ENCODE measurements at places on chromosomes 13 and 19.

DNA sequence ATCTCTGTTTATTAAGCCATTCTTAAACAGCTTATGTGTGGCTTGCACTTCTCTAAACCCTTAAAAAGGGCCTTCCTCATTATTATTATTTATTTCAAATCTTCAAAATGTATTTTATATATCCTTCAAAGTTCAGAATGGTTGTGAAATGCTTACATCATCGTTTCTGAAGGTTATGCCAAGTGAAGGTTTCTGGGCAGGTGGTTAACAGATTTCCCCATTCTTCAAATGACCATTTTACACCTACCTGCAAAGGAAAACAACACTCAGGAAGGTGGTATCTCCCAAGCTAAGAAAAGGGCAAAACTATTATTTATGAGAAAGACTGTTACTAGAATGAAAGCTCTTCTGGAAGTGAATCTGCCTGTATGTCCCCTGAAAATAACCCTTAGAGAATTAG is 191.6 kb downstream of the SHISA2 start:
- DNase-seq = no peak

DNA sequence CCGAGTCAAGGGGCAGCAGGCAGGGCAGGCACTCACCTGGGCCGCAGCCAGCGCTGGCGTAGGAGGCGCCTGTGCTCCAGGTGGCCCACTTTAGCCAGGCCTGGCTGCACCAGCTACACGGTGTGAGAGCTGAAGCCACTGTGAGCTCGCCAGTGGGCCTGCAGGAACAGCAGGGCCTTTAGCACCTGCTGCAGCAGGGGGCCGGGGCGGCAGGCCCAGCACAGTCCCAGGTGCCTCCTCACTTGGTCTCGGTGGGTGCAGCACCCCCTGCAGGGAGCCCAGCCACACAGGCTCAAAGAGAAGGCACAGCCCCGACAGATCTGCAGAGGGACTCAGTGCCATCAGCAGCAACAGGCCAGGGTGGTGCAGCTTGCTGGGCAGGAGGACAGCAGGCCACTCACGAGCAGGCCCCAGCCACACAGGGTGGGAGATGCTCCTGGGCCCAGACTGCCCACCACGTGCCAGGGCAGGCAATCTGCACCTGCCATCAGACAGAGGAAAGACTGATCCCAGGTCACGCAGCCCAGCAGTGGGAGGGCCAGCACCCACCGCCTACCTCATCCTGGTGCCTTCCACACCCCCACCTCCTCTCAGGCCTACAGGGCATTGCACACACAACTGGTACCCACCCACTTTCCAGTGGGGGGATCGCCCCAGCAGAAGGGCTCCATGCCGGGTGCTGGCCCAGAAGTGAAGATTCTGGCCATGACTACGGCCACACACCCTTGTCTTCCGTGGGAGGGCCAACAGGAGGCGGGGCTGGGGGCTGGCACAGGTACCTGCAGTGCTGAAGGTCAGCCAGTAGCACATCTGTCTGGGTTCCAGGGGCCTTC is 15.8 kb downstream of the ARHGAP33 start:
- no peak for DNase-seq

DNA sequence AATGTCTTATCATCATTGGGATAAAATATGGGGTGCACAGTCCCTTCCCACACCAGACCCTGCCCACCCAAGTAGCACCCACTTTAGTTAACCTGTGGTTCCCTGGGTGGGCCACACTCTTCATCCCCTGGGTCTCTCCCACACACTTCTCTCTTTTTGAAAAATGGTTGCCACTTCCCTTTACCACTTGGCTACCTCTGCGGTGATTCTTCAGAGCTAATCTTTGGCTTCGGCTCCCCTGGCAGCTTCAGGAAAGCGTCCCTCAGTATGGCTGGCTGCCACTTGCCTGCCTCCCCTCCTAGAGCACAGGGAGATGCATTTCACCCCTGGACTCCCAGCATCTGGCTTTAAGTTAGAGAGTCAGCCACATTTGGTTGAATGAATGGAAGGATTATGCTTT is 18.2 kb downstream of the CCNA1 start:
- no peak for DNase-seq

GRCh38 chr13:38213314-38213713 is 136.3 kb upstream of the UFM1 start:
- no peak for DNase-seq

Data from CD4-positive, alpha-beta T cell treated with Interleukin-10 for 1 hour (primary cell).